Stimulated activated CD4-positive, alpha-beta T cell treated with anti-CD3 and anti-CD28 coated beads, Interleukin-1b, Interleukin-23, amount 100 ng/mL, for 48 hours (primary cell): ENCODE measurements at places on chromosomes 11 and 22.

DNA sequence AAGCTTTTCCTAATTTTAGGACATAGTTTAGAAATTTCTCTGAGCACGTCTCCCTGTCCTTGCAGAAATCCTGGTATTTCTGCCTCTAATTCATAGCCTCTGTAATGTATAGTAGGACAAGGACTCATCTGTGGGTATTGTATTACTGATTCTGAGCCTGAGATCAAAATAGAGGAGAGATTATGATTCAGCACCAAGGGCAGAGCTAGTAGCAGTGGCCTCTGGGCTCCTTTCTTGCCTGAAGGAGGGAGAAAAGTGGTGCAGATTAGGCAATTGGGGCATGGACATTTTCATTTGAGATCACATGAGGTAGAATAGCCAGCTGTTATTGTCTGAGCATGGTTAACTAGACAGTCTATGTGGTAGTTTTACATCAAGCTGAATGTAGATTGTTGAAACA lies 2.8 kb downstream of the MADD start:
- no peak for DNase-seq

DNA sequence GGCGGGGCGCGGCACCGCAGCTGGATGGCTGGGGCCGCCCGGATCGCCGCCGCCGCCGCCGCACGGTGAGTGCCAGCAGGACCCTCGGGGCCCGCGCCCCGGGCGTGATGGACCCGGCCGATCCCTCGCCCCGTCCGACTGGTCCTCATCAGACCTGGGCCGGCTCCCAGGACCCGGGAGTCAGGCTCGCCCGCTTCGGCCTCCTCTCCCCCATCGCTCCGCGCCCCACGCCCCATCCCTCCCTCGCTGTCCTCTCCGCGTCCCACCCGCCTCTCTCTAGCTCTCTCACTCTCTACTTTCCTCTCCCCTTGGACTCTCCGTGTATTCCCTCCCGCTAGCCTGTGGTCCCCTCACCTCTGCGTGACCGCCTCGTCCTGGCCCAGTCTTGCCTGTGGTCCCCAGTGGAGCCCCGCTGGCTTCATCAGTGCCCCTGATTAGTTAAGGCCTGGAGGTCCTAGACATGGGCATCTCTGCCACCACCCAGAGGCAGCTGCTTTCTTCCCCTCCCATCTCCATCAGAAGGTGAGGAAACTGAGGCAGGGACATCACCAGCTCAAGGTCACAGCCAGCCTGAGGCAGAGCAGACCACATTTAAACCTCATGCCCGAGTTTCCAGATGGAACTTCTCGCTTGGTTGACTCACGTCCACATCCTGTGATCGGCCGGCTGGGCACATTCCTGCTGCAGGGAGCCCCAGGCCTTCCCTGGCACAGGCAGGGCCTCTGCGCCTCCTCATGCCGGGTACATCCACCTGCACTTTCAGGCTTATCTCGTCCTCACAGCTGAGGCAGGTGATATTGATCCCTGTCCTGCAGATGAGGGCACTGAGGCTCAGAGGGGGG lies 429 bp downstream of the SLC39A13 start:
- DNase-seq: no peak

DNA sequence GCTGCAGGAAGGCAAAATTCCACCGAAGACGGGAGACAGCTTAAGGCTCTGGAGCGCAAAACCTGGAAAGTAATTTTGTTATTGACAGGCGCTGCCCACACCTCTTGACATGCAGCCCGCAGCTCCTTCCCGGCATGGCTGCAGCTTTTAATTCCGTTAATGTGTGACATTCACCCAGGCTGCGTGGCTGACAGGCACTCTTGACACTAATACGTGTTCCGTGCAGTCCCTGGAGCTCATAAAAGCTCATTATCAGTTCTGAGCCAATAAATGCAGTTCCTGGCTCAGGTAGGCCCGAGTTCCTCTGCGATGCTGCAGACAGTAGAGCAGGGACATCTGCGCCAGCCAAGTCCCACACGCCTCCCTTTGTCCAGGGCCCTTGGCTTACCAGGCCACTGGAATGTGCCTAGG lies 34.8 kb downstream of the TSPAN18 start:
- DNase-seq: no peak

DNA sequence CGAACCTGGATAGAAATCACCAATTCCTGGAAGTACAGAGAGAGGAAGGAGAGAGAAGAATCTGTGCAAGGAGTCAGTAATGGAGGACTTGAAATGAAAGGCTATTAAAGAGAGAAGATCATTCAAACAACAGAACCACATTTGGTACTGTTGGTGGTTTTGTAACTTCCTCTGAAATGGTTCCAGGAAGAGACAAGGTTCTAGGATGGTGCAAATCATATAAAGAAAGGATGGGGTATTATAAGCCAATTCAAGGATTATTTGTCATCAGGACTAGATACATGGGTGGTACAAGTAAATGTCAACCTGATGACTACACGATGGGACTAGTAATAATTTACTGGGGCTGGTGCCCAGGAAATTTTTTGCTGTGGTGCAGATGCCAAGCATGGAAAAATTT lies 28.9 kb upstream of the TMA7B start:
- no peak for DNase-seq

DNA sequence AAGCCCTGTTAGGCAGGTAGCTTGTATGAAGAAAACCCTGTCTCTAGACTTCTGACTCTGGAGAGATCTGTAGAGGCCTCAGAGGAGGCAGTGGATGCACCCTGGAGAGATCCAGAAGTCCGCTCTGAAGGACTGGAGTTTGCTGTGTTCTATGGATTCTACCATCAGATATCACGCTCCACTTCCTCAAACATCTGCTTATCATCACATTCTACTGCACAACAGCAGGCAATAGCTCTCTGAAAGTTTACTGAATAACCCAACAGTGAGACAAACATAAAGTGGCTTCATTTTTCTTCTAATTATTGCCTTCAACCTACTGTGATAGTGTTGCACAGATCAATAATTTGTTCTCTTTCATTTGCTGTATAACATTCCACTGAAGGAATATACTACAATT lies 59.0 kb upstream of the OR9Q1 start:
- DNase-seq: no peak

- DNase-seq: no peak
These were observed at the start of gene DRD2 for GRCh38 chr11:113475160-113475761. Gene DRD2, minus strand, starts transcription at chr11:113475398. Its CDS starts 50,747 bp downstream, at chr11:113424651.

DNA sequence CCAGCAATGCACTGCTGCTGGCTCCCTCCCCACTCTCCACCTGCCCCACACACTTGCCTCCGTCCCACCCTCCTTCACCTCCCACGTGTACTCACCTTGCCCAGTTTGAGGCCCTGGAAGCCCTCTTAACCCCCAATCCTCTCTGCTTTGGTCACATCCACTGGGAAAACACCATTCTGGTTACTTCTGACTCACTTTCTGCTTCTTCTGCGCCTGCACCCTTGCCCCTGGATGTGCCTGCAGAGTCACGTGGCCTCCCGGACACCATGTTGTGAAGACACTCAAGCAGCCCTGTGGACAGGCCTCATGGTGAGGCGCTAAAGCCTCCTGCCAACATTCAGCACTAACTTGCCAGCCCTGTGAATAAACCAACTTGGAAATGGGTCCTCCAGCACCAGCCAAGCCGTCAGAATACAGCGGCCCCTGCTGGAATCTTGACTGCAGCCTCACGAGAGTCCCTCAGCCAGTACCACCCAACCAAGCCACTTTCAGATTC lies 2.6 kb upstream of the NAALADL1 start:
- no peak for DNase-seq

- no peak for DNase-seq
These were observed 11.3 kb downstream of the P2RY2 start for GRCh38 chr11:73229321-73229895.

- no peak for DNase-seq
These were observed 54.2 kb downstream of the FEZ1 start for GRCh38 chr11:125441648-125442410.
